Suppressor macrophage treated with lipopolysaccharide for 1 hour (primary cell): ENCODE measurements at places on chromosomes 2 and 18.

GRCh38 chr2:42639340-42640077 is 71.1 kb downstream of the MTA3 start:
- DNase-seq: no peak

- peak; percentile 12 for DNase-seq
These were observed 69.2 kb downstream of the AP1S3 start for GRCh38 chr2:223768179-223768578.

DNA sequence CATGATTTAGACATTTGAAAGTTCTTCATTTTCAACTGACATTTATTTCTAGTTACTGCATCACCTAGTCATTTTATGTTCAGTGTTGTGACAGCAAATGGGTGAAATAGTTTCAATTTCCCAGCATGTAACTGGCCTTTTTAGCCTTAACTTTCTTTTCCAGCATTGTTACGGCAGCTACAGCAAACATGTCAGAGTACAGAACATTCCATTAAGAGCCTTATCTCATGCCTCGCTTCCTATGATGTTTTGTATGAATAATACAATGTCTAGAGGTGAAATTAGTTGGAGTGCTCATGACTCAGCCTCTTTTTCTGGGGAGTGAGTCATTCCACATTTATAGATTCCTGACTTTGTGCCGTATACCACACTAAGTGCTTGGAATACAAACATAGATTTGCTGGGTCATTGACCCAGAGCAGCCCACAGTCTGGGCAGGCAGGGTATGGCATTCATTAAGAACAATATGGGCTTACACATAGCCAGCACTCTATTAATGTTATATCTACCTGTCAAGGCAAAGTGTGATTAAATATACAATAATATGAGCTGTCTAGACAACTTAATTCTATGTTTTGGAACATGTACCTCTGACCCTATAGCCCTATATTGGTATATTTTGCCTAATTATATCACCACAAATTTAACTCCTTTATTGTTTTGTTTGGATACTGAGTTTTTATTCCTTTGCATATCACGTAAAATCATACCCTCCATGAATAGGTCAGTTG is 72.2 kb downstream of the MAP2 start:
- DNase-seq: peak; percentile 69

DNA sequence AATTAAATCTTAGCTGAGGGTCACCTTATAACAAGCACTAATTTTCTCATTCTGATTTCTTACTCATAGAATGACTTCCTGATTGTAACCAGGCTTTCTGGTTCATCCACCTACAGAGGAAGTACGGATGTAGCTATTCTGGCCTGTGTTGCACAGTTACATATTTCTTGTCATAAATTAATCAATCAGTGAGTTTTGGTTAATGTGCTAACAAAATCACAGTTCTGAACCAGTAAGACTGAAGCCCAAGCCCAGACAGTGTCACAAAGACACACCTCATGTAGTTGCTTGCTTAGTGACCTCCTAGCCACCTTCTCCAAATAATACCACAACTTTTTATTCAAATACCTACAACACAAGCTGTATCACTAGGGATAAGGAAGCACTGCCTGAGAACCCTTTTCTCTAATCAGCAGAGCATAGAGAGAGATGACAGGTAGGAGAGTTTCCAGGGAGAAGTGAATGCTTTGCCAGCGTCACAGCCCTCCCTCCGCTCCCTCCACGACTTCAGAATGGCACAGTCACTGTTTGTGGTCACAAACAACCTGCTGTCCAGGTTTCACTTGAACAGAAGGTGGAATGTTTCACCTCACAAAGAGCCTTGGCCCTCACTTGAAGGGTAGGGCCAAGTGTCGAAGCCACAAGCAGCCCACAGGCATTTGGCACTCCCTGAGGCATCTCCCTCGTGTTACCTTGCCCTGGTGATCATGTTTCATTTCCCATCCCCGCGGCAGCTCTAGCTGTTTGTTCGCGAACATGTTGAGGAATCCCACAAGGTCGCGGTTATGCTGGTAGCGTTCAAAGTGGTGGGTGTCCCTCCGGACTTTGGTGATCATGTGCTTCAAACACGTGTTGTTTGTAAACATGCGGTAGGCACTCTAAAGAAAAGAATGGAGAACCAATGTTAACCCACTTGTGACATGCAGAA is 120.8 kb upstream of the STK17B start:
- peak; percentile 64 for DNase-seq

GRCh38 chr18:35581898-35582641 is 530 bp downstream of the GALNT1 start:
- peak; percentile 33 for DNase-seq

DNA sequence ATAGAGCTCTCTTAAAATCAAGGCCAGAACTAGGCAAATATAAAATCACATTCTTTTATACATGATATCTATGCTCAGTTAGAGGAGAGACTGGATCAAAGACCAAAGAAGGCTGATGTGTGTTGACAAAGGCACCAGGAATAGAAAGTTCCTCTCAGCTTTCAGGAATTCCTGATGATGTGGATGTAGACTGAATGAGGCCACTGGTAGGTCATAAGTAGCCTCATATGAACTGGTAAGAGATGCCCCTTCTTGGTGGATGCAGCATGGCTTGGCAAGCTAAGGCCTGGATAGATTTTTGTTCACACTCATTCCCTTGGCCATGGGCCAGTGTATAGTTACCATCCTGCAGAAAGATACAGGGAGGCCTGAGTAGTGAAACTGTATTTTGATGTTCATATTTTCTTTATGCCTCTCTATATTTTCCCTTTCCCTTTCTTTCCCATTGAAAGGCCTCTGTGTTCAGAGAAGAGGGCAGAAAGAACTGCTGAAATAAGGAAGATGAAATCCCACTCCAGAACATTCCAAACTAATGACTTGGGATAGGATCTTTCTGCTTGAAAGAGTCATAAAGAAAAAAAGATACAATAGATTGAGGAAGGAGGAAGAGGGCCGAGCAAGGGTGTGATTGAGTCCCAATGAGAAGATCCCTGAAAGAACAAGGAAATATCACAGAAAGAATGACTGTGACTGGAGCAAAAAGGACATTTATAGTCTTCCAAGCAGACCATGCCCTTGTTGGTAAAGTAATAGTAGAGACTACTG is 2182.7 kb upstream of the PIK3C3 start:
- DNase-seq: no peak

DNA sequence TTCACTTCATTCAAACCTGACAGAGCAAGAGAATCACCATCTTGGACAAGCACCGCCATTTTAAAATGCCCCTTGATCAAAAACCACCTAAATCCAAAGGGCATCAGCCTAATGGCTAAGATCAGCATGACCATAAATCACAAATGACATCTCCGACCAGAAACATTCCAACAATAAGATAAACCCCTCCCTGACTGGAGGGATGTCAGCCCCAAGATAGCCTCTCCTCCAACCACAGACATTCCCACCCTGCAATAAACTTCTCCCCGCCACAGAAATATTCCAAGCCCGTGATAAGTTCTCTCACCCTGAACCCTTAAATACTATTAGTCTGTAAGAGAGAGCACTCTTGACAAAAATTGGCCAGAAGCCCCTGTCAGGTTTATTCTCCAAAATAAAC is 21.6 kb upstream of the LYPD1 start:
- no peak for DNase-seq

GRCh38 chr2:234463626-234464290 is 33.1 kb downstream of the ARL4C start:
- no peak for DNase-seq

GRCh38 chr2:84084856-84085255 is 374.2 kb downstream of the SUCLG1 start:
- DNase-seq: no peak

DNA sequence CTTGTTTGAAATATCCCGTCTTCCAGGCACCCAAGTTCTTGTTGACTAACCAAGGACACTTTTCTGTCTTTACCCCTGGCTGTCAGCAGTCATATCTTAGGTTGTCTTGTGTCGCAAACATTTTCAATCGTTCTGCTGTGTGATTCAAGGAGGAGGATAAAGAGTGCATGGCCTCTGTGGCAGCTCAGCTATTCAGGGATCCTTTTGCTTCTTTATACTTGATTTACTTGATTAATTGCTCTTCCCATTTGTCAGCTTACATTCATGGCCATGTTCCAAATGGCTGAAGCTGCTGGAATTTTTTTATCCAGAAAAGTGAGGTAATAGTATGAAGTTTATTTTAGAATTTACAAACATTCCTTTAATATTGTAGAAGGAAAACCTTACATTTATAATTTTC is 97.3 kb upstream of the FZD5 start:
- no peak for DNase-seq

DNA sequence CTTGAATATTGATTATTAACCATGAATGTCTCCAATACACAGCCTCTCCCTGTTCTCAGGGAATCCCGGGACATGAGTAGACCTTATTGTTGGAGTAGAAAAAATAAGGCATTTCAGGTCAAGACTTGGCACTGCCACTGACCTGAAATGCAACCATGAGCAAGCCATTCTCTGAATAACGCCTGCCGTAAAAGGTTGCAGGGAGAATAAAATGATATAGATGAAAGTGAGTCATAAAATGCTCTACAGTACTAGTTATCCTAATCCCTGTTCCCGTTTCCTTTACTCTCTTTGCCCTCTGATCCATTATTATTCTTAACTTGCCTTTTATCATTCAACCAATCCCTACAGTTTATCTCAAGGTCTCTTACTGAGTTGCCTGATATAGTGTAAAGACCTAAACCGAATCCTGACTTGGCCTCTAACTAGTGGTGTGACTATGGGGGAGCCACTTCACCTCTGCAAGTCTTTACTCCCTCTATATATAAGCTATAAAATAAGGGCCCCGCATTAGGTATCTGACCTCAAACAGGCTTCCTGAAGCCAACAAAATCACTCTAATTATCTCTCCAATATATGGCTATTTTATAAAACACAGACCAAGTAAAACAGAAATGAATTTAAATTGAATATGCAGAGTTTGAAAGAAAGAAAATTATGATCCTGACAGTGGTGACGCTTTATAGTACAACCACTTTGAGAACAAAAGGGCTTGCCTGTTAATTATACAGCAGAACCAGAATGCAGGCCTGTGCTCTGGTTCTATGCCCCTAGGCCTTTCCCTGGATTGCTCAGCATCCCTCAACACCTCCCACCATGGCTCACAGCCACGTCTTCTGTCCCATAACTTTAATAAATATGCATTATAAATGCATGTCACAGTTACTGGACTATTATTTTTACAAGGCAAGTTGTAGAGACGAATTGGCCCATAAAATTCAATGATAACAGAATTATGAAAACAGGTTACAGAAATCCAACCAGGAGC is 183.1 kb downstream of the STK39 start:
- DNase-seq: no peak

GRCh38 chr2:55419679-55420438 is at the start of gene CCDC88A:
Gene CCDC88A (minus strand): TSS chr2:55419856. CDS start chr2:55419079, 777 bp downstream.
- DNase-seq: peak; percentile 98

DNA sequence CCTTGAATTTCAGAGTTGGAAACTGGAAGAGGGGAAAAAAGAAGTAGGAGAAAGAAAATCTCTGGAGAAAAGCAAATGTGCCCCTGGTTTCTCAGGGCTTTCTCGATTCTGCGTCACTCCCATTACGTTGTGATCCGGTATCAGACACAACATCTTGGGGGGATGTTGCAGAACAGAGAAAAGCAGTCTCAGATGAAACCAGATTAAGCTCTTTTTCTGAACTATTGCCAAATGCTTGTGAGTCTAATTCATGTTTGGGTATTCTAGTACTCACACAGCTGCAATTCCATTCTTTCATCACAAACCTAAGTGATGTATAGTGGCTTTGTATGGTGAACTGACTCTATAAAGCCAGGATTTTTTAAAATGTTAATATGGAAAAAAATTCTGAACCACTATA is 233.2 kb downstream of the TCF4 start:
- DNase-seq: peak; percentile 19

GRCh38 chr2:53312721-53313120 is 454.9 kb upstream of the CHAC2 start:
- no peak for DNase-seq

GRCh38 chr2:111679202-111679601 is 204.8 kb downstream of the ANAPC1 start:
- DNase-seq: peak; percentile 88

DNA sequence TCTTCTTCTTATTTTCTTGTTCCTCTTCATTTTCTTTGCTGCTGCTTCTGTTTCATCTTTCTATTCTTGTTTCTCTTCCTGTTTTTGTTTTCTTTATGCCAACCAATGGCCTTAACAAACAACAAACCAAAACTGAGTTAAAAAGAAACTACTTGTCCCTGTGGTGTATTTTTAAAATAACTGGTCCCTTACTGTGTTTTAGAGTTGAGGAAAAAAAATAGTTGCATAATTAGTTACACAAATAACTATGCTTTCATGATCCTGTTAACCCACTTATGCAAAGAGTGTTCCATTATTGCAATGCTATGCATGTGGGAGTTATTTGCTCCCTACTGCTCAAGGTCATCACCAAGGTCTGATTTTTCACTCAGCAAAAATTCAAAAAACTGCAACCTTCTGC is 39.5 kb upstream of the IMP4 start:
- no peak for DNase-seq

DNA sequence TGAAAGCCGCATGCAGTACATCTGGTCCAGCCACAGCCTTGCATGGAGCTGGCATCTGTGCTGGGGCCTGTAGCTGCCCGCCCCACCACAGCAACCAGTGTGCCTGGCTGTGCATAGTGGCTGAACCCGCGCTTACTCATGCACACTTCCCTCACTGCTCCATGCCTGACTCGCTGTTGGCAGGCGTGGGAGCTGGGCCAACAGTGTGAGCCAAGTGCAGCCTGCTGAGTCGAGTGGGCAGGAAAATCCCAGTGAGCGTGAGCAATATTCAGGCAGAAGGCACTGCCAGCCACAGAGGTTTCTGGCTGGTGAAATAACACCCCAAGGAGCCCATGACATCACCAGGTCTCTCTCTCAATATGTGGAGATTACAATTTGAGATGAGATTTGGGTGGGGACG is 1674.1 kb upstream of the TMEFF2 start:
- no peak for DNase-seq

DNA sequence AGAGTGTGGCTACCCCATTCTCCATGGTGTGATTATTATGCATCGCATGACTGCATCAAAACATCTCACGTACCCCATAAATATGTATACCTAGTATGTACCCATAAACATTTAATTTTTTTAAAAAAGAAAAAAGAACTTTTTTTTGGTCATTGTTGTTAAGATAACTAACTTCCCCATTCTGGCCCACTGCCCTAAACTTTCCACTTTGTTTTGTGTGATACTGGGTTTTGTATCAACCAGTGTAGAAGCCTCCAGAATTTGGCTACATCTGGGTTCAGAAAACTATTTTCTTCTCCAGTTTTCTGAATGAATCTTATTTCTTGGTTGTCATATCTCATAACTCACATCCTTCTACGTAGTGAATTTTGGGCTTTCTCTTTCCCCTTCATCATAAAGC is 62.3 kb upstream of the NABP1 start:
- no peak for DNase-seq
